ENCODE measurements at places on chromosomes 1 and 21.
A peak's percentile ranks its signal among the peaks of the same experiment; 100 is the strongest.

DNA sequence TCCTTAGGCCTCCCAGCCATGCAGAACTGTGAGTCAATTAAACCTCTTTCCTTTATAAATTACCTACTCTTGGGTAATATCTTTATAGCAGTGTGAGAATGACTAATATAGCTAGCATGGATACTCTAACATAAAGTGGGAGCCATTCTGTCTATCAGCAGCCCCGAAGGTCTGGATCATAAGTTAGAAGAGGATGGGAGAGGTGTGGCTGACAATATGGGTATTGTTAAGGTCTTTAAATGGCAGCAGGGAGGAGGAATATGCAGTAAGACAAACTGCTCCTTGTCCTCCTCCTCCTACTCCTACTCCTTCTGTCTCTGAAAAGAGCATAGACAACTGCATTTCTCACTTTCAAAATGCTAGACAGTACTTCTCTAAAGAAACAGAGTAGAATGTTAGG, 214.0 kb upstream of the C1orf87 start:
- no peak for DNase-seq

- DNase-seq: no peak
Measured at GRCh38 chr1:228502522-228502921, 15.3 kb downstream of the RNF187 start.

DNA sequence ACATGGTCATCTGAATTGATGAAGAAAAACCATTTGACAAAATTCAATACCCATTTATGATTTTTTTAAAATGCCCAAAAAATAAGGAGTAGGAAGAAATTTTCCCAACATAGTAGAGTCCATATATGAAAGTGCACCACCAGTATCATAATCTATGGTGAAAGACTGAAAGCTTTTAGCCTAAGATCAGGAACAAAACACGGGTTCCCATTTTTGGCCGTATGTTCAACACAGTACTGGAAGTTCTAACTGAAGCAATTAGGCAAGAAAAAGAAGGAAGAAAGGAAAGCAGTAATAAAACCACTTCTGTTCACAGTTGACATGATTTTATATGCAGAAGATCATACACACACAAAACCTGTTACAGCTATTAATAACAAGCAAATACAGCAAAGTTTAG, 227.8 kb upstream of the RAB4A start:
- no peak for DNase-seq

DNA sequence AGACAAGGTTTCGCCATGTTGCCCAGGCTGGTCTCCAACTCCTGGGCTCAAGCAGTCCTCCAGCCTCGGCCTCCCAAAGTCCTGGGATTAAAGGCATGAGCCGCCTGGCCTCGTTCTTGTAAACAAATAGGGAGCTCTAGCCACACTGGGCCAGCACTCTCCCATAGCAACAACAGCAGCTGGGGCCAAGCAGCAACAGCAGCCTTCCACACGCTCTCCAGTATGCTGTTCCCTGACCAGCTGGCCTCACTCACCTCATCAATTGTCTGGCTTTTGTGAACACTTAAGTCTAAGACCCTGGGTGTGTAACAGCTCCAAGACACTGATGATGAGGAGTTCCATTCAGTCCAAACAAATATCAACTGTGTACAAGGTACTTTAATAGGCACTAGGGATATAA, 16.9 kb upstream of the GLIS1 start:
- DNase-seq: no peak

GRCh38 chr1:53697721-53698383, 41.1 kb downstream of the GLIS1 start:
- no peak for DNase-seq

GRCh38 chr1:92203105-92203504, 14.6 kb upstream of the C1orf146 start:
- DNase-seq: no peak

GRCh38 chr1:172019976-172020375, 178.7 kb downstream of the DNM3 start:
- DNase-seq: no peak

DNA sequence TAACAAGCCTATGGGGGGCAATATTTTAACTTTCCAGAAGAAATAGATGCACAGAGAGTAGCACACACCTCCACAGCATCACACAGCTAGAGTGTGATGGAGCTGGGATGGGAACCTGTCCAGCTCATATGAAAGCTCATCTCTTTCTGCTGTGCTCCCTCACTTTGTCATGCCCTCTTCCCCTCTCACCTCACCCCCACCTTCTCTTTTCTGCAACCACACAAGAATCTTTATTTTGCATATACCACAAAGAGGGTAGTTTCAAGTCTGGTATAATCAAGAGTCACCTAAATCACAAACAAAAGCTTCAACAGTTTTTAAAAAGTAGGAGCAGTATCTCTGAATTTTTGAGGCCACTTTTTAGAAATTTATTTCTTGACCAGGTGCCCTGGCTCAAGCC, 22.6 kb downstream of the FOXD2 start:
- DNase-seq: no peak

- DNase-seq: no peak
Measured at GRCh38 chr1:12161324-12161661, 5.5 kb upstream of the TNFRSF1B start.

DNA sequence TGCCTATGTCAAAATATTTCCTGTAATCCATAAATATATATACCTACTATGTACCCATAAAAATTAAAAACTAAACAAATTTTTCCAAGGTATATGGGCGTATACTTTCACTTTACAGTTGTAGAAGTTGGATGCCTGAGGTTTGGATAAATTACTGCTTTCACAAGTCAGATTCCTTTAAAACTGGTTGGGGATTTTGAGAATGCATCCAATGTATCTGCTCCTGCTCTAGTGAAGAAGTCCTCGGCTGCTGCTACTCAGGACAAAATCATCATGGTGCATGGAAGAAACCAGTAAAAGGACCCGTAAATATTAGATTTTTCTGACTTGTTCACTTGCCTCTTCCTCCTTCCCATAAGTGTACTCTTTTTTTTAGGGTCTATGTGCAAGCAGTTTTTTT, 841.1 kb downstream of the USP25 start:
- DNase-seq: no peak

DNA sequence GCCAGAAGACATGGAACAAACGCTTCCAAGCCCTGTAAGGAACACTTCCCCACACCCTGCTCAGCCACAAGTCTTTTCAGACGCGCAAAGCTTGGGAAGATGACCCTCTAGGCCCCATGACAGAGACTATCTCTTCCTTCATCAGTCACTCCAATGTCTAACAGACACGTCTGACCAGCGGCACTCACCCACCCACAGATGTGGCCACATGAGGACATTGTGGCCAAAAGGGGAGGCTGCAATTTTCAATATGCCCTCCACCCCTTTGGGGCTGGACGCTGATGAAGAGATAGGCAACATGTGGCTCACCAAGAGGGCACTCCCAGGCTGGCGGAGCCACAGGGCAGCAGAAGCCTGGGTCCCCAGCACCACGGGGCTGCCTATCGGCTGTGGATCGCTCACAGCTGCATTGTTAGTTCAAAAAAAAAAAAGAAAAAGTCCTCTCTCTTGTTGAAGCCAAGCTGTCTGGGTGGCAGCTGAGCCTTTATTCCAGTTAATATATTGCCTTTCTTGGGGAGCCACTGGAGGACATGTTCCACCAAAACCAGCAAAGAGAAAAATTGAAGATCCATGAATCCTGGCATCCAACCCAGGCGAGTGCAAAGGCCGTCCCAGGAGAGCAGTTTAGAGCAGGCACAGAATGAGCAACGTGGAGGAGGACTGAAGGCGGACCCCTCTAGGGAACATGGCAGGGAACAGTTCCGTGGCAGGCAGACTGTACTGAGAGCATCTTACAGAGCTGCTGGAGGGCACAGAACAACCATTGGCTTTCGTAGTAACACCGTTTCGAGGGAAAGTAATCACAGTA, 52.7 kb upstream of the GPR153 start:
- DNase-seq: no peak

DNA sequence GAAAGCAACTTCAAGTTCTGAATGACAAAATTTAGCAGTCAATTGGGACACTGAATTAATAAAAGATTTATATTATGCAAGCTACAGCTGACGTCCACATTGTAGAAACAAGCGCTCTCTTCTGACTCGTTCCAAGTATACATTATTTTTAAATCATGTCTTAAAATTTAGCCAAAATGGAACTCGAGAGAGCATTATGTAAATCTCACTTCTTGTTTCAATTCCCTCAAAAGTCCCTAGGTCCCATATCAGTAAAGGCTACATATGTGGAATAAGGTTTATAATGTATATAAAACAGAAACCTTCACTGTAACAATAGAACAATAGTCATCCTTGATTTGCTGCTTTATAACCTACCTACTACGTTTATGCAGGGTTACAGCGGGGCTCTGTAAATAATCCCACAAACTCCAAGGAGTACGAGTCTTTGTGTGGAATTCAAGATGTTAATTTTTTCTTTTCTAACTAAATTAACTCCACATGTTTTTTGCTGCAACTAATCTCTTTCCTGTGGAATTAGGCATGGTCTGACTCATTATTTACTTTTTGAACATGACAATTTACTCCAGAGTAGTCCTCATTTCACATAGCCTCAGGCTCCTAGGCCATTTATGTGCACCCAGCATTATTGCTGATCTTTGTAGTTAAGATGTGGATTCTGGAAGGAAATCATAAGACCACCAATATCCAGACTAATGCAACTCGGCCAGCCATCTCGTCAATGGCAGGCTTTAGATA, 785.1 kb downstream of the LTN1 start:
- DNase-seq: no peak

GRCh38 chr1:62327360-62328055, 8.3 kb upstream of the KANK4 start:
- DNase-seq: no peak

GRCh38 chr1:208238710-208239472, 5.3 kb downstream of the PLXNA2 start:
- no peak for DNase-seq

DNA sequence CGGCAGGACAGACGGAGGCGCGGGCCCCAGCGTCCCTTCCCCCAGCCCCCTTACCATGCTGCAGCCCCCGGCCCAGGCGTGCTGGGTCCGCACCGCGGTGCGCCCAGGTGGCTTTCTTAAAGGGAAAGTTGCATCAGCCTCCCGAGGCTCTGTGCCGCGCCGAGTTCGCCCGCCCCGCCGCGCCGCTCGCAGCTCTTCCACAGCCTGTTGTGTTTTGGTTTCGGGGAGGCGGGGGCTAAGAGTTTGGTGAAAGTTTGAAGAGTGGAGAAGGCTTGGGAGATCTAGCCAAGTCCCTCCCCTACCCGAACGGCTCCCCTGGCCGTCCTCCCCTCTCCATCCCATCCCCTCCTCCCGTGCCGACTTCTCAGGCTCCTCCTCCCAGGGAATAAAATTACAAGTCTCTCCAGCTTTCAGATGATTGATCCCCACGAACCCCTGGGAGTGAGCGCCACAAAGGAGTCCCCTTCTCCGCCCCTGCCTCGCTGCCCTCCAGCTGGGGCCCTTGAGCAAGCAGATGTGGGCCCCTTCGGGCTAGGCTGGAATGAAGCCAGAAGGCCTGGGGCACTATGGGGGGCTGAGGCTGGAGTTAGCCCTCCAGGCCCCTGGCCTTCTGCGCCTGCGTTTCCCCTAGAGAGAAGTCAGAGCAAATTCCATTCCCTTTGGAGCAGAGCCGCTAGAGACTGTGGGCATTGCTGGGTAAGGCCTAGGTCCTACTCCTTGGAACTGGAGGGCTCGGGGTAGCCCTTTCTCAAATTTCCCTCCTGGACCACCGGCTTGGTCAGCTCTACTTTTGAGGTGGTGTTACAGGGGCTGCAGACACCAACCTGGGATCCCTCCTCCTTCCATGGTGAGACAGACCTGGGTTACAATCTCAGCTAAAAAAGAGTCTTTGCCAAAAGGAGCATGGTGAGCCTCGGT, at the start of gene SLC6A9:
Gene SLC6A9 (minus strand): TSS at position 211 of the 918 bp plus-strand sequence. CDS start 7,185 bp downstream, outside the sequence.
- DNase-seq: no peak

DNA sequence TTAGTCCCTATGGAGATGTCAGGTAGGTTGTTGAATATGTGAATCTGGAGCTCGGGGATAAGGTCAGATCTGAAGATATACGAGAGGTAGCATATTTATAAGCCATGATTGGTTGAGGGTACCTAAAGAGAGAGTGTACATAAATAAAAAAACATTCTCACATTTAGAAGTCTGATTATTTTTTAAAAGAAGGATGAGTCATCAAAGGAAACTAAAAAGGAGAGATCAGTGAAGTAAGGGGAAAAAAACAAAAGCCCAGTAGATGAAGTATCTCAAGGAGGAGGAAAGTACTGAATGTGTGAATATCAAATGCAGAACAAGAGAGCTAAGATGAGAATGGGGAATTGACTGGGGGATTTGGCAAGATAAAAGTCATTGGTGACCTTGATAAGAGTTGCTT, 15.7 kb upstream of the ANGPTL1 start:
- no peak for DNase-seq

DNA sequence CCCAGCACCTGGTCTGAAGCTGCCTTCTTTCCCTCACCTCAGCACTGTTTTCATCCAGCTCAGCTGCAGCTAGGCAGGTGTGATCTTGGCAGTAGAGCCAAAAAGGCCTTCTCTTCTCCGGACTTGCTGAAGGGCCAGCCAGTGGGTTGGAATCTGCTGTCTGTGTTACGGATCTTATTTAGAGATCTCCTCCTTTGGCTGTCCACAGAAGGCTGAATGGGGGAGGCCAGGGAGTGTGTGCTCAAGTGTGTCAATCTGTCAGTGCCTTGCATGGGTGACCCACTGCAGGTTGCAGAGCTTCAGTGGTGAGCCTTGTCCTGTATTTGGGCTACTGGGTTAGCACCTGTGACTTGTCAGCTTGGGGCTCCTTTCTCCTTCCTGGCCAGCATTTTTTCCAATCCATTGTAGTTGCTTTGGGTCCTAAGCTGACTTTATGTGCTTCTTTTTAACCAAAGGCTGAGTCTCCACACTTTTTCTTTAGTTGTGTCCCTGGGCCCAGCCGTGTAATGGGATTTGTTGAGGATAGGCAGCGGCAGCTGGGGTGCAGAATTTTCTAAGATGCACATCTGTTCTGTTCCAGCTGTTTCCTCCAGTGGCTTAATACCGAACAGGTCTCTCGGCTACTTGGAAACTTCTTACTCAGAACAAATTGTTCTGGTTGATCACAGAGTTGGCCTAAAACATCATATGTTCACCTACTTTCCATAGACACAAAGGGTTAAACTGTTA, 126.8 kb downstream of the PEX14 start:
- DNase-seq: no peak

- no peak for DNase-seq
Measured at GRCh38 chr1:114997510-114998289, 31.9 kb upstream of the TSHB start.

- DNase-seq: no peak
Measured at GRCh38 chr1:150601540-150601939, 22.1 kb upstream of the MCL1 start.

GRCh38 chr1:27403931-27404330, 11.5 kb downstream of the GPR3 start:
- DNase-seq: no peak

- no peak for DNase-seq
Measured at GRCh38 chr1:204499511-204500468, 5.2 kb upstream of the PIK3C2B start.

- no peak for DNase-seq
Measured at GRCh38 chr1:220828179-220828490, 41.4 kb downstream of the MTARC1 start.

GRCh38 chr21:42062236-42063022, 8.7 kb upstream of the UMODL1 start:
- peak; percentile 86 for DNase-seq

GRCh38 chr1:17135530-17135929, 16.3 kb upstream of the PADI2 start:
- DNase-seq: no peak

GRCh38 chr1:108862698-108863477, 6.0 kb upstream of the AKNAD1 start:
- no peak for DNase-seq
